ENCODE measurements at places on chromosomes 4 and X.

DNA sequence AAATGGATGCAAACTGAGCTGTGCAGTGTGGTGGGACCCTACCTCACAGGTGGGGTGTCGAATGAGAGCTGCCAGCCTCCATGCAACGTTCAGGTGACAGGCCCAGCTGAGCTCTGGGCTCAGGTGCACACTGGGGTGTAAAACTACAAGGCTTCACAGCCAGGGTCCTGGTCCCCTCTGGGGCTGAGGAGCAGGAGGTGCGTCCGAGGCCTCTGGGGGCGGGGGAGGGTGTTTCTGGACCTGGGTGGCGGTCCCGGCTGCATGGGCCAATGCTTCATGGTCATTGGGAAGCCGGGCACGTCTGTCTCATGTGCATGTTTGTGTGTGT is 26.5 kb upstream of the SORCS2 start:
- DNase-seq = no peak

DNA sequence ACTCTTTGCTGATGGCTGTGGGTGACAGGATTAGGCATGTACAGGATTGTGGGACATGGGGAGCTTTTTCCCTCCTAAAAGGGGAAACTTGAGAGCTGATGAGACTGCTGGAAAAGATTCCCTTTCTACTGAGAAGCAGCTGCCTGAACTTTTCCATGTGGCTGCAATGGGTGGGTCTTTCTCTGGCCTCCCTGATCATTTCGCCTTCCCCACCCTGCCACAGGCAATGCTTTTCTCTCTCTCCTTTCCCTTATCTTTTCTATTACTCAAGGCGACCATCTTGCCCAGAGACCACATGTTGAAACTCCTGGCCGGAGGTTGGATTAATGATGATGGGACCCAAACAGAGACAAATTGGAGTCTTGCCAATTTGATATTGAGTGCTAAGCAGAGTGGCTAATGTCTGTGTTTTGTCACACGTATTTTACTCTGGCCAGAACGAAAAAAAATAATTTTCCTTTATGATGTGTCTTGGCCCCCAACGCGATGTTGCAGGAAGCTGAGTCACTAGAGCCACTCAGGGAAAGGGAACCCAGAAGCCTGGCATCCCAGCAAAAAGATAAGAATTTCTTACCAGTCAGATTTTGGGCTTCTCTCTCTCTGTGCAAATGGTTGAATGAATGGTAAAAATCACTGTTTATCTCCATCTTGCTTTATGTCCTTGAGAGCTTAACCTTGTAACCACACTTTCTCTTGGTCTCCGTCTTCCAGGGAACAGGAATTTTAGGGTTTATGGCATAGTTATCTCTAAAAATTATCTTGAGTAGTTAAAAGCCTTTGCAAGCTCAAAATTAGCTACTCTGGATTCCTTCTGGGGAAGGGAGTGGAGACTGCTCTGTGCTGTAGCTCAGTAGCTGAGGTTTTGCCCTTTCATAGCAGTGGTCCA is 19.4 kb upstream of the ATP8A1 start:
- DNase-seq = no peak

DNA sequence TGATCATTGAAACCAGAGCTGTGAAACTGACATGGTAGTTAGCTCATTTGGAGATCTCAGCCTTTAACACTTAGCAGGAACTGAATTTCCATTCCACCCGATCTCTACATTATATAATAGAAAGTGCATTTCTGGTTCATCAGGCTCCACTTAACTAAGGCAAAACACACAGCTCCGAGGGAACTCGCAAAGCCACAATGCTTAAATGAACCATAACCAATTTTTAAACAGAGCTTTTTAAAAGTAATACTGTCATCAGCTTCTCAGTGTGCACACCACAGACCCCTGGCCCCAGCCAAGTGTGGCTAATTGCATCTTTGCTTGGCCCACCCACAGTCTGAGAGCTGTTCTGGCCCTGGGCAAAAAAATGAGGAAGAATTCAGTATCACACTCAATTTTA is 66.1 kb downstream of the DCHS2 start:
- DNase-seq = no peak

GRCh38 chr4:39682138-39682537 is 15.8 kb upstream of the UBE2K start:
- DNase-seq = no peak

DNA sequence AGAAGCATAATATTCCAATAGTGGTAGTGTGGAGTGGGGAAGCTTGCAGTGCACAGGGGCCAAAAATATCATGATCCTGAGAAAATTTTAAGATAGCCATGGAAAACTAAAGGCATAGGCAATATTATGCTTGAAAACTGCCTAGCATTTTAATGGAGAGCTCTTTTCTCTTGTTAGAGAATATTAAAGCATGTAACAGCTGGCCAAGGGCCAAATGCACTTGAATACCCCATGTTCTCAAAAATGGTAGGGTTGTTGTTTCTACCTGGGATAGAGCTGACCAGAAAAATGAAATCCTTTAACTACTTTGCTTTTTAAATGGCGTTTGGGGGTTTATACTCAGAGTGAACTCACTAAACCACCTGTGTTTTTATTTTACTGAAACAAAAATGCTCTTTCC is 739.6 kb upstream of the SLIT2 start:
- DNase-seq = no peak

DNA sequence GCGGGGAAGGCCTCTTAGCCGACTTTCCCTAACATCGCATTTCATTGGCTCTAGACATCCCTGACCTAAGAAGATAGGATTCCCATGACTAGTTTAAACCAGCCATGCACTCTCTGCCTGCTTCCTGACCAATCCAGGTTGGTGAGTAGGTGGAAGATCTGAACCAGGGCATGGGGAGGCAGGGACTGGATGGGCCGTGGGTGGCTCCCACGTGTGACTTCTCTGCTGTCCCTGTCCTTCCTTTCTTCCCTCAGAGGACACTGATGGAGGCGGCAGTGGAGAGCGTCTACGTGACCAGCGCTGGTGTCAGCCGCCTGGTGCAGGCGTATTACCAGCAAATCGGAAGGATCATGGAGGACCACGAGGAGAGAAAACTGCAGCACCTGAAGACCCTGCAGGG is 90.7 kb downstream of the EVC start:
- DNase-seq = no peak

DNA sequence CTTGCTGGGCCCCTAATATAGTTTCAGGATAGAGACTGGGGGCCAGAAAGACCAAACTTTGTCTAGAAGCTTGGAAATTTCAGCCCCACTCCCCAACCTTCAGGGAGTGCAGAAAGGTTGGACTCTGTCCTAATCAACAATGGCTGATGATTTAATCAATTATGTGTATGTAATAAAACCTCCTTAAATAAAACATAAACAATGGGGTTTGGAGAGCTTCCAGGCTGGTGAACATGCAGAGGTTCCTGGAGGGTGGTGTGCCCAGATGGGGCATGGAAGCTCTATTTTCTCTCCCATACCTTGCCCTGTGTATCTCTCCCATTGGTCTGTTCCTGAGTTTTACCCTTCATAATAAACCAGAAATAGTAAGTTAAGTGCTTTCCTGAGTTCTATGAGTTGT is 174.2 kb downstream of the GC start:
- no peak for DNase-seq

GRCh38 chr4:85613901-85614300 is 139.0 kb downstream of the ARHGAP24 start:
- DNase-seq = no peak

GRCh38 chrX:109508915-109509314 is 27.0 kb upstream of the GUCY2F start:
- no peak for DNase-seq

GRCh38 chrX:47644557-47645091 is 5.7 kb downstream of the ELK1 start:
- no peak for DNase-seq

DNA sequence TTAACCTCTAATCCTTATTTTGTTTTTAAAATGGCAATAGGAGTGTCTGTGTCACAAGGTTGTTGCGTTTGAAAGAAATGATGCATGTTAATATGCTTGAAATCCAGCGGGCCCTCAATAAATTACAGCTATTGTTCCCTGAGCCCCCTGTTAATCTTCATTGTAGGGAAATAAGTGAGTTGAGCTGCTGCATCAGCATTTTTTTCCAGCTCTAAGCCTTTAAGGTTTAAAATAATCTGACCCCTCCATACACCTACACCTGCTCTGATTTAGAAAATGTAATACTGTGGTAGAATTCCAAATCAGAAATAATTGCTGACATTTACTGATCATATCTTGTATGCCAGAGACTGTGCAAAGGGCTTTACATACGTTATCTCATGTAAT is 2.6 kb upstream of the MSMO1 start:
- no peak for DNase-seq

DNA sequence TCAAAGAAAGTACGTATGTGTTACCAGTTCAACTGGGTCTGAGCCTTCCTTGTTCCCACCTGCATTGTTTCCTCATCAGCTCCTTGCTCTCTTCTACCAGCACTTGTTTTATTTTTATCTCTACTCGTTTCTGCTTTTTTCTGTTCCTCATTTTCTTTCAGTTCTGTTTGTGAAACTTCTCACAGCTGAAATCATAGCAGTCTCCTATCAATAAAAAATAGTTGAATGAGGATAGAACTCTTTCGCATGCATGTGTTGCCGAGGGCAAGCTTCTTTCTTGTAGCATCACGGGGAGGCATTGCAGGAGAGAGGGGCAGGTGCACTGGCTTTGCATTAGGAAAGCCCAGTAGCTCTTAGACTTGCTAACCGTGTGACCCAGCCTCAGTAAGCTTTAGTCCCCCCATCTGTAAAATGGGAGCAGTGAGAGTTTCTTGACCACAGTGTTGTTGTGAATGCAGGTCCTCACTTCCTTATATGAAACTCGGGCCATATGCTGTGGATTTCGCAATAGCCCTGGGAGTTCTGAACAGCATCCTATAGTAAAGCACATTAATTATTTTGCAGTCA is 24.7 kb downstream of the OFD1 start:
- DNase-seq = no peak

GRCh38 chrX:71622576-71623450 is 4.5 kb upstream of the CXCR3 start:
- peak; percentile 52 for DNase-seq

GRCh38 chr4:41409594-41409895 is 128.4 kb upstream of the LIMCH1 start:
- DNase-seq = no peak

DNA sequence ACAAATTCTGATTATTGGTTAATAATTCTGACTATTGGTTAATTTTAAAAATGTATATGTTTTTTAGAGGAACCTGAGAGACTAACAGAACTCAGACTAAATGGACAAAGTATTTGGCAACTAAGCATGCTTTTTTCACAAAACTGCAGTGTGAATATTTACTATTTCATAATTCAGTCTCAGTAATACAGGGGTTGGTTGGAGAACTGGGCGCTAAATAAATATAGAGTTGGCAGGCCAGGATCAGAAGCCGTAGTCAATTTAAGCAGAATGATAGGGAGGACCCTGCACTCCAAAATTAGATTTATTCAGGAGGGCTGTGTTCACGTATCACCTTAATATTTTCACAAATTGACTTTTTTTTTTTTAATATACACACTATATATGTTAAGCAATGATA is 5.8 kb downstream of the TIGD2 start:
- no peak for DNase-seq

- DNase-seq = no peak
These were observed 566 bp upstream of the LIMCH1 start for GRCh38 chr4:41537292-41537890.

DNA sequence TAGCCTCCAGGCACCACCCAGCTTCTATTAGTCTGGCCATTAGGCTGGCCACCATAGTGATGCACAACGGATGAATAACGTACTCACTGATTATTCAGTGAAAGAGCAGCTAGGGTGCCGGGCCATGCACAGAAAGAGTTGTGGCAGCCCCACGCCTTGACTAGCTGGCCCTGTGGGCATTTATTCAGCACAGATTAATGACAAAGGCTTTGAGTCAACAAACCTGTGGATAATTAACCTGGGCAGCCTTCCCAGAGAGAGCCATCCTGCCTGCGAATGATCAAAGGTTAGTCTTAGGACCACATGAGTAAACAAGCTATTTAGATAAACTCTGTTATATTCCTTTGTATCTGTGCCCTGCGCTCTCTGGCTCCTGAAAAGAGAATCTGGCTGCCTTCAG is 37.2 kb downstream of the MAP9 start:
- no peak for DNase-seq

- DNase-seq = no peak
These were observed 536.8 kb upstream of the FTHL17 start for GRCh38 chrX:31608638-31609037.

DNA sequence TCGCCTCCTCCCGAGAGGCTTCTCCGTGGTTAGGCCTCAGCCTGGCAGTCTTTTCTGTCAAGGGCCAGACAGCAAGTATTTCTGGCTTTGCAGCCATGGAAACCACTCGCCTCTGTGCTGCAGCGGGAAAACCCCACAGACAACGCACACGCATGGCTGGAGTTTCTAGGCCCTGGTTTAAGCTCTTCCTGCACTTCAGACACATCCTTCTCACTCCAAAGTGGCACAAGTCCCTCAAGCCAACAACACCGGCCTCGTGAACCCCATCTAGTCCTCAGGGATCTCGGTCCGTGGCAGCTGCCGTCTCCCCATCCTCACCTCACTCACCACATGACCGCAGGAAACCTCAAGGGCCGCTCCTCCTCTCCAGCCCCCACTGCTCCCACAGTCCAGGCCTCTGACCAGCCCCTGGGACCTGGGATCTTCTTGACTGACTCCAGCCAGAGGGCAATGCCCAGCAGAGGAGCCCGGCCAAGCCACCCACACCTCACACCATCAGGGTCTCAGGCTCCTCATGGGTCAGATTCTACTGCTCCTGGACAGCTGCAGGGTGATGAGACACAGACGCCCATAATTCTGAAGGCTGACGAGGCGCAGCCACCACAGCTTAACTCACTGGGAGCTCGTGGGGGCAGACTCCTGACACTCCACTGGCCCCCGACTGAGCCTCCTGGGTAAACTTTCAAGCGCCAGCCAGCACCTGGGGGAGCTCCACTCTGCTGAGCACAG is 21.7 kb downstream of the LETM1 start:
- no peak for DNase-seq

GRCh38 chrX:18596096-18596495 is 75.8 kb downstream of the RS1 start:
- no peak for DNase-seq

GRCh38 chr4:39841894-39842293 is 135.8 kb downstream of the PDS5A start:
- DNase-seq = no peak

DNA sequence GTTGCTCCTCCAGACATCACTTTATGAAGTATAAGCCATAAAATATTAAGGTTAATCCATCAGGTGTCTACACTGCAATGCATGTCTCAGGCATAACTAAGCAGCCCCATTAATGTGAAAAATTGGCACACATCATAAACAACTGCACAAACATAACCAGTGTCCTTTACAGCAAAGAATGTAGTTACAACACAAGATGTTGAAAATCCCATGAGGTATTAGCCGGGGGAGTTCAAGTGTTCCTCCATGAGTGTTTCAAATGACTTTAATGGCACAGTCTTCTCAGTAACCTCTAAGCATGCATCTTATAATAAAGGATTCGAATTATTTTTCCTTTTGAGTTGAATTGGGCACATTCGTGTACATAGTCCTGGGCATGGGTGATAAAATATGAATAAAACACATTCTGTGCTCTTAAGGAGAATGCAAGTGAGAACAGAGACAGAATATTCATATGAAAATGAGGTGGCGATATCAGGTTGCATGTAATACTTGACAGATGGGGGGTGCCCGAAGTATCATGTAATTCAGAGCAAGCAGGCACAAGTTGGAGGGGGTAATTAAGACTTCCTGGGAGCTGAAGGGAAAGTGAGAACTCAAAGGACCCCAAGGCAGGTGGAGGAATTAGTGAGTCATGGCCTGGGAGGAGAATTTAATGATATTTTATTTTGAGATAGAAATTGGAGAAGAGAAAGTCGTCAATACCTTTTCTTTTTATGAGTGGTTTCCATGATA is 18.2 kb upstream of the VCX2 start:
- no peak for DNase-seq

GRCh38 chr4:101019941-101020401 is 327.4 kb downstream of the PPP3CA start:
- DNase-seq = no peak
